GM13976 (cell line): ENCODE measurements at places on chromosomes 6 and 20.
A peak's percentile ranks its signal among the peaks of the same experiment; 100 is the strongest.

- DNase-seq: peak; percentile 65
Observed at GRCh38 chr6:28673787-28674671, 148.3 kb downstream of the GPX5 start.

DNA sequence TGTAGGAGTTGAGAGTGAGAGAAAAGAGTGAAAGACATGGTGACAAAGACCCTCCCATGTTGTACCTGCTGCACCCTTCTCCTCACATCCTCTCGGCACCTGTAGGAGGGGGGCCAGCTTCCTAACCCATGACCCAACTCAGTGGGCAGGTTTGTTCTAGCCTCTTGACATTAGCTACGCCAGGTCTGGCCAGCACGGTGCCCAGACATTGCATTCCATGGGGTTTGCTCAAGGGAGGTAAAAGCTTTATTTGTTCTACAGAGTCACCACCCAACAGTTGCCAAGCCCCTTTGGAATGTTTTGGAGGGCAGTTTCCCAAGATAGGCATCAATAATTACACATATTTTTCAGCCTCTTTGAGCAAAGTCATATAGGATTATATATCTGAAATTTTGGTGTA is 22.7 kb upstream of the TGM6 start:
- no peak for DNase-seq

- no peak for DNase-seq
Observed at GRCh38 chr6:114712129-114712662, 369.4 kb upstream of the HS3ST5 start.

DNA sequence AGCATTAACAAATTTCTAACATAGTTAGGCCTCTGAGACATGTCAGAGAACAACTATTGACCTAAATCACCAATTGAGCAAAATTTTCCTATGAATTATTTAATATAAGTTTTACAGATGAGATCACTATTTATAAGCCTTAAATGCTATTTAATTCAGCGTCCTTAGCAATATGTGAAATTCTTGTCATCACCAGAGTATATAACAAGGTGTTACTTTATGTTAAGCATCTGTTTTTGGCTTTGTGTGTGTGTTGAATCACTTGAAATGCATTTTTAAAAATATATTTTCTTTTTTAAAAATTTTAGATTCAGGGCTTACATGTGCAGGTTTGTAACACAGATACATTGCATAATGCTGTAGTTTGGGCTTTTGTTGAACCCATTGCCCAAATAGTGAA is 794.1 kb downstream of the EYS start:
- DNase-seq: no peak

DNA sequence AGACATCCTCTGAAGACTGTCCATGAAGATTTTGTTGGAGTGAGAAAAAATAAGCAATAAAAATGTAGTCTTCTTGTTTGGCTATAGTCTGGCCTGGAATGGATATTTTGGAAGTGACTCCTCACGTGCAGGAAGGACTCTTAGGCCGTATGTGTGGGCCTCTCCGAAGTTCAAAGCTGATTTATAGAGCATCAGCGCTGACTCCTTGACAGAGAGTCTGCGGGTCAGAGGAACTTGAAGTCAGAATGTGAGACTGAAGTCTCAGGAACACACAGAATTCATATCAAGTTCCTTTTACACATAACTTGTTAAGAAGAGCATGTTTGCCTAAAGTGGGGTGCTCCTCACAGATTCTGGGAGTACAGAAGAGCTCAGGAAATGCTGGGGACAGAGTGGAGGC is 36.1 kb downstream of the EDN3 start:
- no peak for DNase-seq
